ENCODE measurements at places on chromosomes 16 and 17.

- DNase-seq = peak; percentile 18
Observed at GRCh38 chr16:77212741-77213541, 13.7 kb downstream of the SYCE1L start.

DNA sequence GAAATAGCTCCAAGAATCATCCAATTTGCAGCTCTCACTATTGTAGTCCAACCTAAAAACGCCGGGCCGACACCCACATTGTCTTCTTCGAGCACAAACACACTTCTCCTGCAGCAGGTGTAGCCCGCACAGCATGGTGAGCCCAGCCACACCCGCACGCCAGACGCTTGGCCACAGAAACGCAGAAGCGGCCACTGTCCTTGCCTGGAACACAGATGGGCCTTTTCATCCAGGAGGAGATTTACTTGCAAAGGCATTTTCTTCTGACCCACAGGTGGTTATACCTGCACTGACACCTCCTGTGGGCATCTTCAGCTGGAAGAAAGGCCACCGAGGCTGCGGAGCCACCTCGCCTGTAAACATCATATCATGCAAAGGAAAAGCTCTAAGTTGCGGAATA is 98.4 kb downstream of the ADCY9 start:
- no peak for DNase-seq

DNA sequence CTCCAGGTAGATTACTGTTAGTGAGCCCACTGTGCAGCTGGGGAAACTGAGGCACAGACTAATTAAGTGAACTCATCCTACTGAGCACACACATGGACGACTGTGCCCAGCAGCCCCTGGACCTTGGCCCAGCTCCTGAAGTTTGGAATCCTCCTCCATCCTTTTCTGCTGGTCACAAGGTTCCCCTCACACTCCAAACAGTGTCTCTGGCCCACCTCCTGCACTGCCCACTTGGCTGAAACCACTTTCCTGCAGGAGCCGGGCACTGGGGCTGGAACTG is 3.6 kb downstream of the RHBDF2 start:
- no peak for DNase-seq

GRCh38 chr16:87575027-87575804 is 27.1 kb upstream of the JPH3 start:
- no peak for DNase-seq

DNA sequence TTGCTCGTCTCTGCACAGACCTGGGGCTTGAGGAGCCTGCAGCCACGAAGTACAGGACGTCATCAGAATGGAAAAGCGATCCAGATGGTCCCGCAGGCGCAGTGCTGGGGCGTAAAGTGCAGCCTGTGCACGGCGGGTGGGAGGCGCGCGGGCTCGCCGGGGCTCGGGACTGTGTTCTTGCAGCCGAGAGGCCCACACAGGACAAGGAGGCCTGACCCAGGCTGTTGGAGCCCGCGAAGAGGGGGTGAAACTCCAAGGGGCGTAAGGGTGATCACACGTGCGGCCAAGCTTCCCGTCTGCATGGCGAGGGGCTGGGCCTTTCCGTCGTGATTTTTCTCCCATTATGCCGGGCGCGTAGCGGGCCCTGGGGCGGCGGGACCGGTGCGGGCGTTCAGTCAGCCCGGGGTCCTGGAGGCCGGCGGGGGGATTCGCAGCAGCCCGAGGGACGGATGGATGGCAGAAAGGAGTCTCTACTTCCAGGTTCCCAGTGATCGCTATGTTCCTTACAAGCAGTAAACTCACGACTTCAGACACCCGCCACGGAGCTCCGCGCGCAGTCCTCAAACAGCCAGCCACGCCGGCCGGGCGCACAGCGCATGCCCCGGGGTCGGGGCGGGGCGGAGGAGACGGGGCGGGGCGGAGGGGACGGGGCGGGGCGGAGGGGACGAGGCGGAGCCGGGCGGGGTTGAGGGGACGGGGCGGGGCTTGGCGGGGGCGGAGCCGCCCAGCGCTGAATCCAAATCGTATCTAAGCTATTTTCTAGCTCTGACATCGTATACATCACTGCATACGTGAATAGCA is 141.0 kb upstream of the KCNJ18 start:
- peak; percentile 76 for DNase-seq

- no peak for DNase-seq
Observed at GRCh38 chr16:84252184-84252583, 12.4 kb upstream of the KCNG4 start.

DNA sequence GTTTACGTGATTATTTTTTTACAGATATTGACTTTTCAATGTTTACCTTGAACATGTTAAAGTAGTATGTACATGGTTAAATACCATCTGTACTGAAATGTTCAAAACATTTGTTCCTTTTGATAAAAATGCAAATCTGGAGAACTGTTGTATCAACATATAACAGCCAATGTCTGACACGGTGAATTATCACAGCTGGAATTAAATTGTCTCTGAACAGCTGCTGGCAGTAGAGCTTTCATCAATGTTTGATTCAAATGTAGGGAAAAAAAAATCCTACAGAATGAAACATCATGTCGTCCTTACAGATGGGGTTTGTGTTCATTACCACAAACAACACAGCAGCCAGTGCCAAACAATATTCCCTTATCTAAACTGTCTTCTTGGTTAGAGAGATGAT is 79.9 kb downstream of the TOX3 start:
- DNase-seq = no peak

DNA sequence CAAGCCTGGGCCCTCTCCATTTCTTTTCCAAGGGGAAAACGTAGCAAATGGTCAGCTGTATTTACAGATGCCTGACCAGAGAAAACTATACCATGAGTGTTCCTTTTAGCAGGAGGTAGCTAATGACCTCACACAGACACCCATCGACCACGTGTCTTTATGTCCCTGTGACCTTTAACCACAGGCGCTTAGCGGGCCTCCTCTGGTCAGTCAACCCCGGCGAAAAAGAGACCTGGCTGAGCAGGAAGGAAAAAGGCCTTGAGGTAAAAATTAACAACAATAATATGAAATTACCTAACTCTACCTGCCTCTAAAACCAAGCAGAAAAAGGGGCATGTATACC is 9.1 kb downstream of the NUDT16L1 start:
- no peak for DNase-seq

DNA sequence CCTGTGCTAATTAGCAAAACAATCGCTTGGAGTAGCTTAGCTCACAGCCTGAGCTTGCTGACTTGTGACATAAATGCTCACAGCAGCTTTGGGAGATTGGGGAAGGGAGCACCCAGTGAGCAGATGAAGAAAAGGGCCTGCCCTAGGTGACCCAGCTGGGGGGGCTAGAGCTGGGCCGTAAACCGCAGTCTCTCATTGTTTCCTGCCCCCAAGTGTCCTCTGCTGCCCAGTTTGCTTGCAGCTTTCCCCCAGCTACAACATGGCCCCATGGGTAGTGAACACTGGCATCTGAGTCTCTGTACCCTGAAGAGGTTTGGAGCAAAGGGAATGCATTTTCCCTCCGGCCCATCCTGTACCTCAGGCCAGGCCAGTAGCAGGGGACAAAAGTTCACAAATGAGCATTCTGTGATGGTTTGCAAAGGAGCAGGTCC is 349.4 kb downstream of the SLC39A11 start:
- no peak for DNase-seq

DNA sequence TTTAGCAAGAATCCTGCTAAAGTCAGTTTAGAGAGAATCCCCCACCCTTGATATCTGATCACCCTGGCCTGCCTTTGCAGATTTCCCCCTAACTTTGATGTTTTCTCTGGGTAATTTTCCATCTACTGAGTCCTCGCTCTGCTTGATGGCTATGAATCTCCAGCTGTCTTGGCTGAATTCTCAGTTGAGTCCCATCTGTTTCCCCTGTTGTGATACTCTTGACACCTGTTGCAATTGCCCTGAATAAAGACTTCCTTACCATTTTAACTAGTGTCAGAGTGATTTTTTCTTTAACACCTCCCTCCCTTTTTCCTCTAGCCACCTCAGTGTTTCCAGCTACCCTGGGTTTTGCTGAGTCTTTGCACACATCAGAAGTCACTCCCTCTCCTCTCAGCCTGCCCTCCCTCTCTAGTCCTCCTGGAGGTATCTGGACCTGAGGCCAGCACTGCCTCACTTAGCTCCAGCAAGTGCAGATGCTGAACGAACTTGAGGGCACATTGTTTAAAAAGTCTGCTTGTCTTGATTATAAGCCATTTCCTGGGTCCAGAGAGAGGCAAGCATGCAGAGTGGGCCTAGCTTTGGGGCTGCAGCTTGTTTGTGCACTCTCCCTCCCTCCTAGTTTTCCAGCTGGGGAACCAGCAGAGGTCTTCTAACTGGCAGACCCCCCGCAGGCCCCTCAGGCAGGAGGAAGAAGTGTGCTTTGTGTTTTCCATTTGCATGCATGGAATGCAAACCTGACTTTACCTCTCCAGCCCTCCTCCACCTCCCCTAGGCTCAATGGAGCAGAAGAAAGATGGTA is 33.2 kb downstream of the SPACA3 start:
- DNase-seq = no peak

GRCh38 chr16:24977678-24978075 is 37.5 kb downstream of the ARHGAP17 start:
- no peak for DNase-seq

DNA sequence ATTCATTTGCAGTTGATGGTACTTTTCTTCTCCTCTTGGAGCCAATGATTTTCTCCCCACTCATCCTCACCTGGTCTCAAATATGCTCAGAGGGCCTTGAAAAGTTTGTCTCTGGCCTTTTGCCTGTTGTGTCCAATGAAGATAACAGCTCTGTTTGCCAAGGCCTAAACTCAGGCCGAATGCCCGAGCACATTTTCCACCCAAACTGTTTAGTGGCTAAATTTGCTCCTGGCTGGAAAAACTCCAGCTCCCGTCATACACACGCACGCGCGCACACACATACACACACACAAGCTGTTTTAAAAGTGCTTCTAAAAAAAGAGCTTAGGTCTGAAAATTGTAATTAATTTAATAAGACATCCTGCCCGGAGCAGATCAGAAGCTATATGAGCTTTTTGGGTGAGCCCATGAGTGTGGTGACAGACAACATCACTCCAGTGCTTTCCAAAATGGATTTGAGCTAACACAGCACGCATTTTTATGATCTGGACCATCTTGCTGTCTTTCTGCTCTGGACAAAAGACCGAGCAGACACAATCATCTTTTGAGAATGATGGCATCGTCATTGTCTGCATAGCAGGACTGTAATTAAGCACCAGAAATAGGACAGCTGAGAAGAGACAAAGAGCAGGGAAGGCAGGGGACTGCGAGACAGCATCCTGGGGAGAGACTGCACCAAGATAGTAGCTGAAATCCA is 48.9 kb downstream of the IRX6 start:
- DNase-seq = no peak

DNA sequence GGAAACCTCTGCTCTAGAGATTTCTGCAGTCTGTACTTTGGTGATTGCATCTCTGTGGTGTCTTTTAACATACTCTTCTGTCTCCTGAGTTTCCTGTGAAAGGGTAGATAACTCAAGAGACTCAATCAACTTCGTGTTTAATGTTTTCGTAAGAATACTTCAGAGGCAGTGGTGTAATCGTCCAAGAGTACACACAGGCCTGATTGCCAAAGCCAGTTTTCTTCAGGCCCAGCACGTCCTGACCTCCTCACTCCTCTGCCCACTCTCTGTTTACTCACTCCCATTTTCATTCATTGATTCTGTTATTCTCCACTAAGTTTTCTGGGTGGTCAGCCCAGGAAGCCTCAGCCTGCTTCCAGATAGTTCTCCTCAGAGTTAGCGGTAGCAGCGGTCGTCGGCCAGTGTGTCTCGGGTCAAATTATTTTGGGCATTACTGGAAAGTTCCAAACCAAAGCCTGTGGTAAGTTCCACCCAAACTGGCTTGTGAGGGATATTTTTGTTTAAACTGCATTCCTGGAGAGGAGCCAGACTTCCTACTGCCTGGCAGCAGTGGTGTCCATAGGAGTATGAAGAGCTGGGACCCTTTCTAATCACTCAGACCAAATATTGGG is 293.2 kb downstream of the WWOX start:
- DNase-seq = no peak

DNA sequence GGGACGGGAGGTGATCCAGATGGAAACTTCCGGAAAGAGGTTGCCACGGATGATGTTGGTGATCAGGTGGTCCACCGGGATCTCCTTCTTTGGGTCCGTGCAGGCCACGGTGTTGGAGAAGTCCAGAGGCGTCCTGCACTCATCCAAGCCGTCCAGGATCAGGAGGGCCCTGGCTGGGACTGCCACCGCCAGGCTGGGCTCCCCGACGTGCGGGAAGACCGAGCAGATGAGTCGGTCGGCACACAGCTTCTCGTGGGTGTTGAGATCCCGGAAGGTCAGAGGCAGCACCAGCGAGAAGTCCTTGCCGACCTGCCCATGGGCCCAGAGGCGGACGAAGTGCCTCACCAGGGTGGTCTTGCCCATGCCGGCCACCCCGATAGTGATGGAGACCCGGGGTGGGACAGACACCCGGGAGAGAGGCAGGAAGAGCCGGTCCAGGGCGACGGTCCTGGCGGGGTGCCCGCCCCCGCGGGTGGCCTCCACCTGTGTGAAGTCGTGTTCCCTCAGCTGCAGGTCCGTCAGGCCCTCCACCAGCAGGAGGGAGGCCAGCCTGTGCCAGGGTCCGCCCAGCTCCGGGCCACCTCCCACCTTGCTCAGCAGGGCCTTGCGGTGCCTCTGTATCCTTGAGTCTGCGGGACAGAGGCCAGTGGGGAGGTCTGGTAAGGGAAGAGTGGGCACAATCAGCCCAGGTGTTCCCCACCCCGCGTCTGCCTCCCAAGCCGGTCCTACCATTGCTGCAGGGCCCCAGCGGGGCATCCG is 12.9 kb downstream of the NLRC3 start:
- no peak for DNase-seq

GRCh38 chr17:39794249-39794970 is 56.7 kb downstream of the GRB7 start:
- DNase-seq = no peak

GRCh38 chr17:16495980-16496819 is 4.2 kb upstream of the LRRC75A start:
- DNase-seq = no peak

DNA sequence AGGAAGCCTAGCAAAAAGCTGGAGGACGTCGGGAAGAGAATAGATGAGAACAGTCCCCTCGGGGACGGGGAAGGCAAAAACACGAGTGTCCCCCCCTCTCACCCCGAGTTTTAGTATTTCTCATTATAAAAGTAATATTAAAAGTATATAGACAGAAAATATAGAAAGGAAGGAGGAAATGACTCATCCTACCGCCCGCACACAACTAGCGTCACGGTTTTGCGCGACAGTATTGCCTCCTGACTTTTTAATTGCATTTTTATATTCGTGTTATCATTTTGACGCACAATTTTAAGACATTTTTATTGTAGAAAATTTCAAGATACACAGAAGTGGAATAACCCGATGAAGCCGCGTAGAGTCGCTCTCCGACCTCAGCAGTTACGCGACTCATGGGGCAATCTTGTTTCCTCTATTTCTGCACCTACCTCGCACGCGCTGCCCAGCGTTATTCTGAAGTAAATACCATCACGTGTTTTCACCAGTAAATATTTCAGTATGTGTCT is 652 bp upstream of the SLC25A19 start:
- DNase-seq = no peak

- peak; percentile 84 for DNase-seq
Observed at GRCh38 chr17:29589524-29590410, at the start of gene GIT1. Gene GIT1, minus strand, starts transcription at chr17:29589648. Its CDS starts 270 bp downstream, at chr17:29589378.

- DNase-seq = no peak
Observed at GRCh38 chr16:88685156-88686061, 898 bp downstream of the SNAI3 start.
